ENCODE measurements at places on chromosomes 16 and 17.

- no peak for DNase-seq
These were observed 180.4 kb upstream of the IRX5 start for GRCh38 chr16:54750249-54750648.

- no peak for DNase-seq
These were observed 486 bp upstream of the PLLP start for GRCh38 chr16:57284952-57285363.

- DNase-seq = no peak
These were observed 148.3 kb downstream of the CDH8 start for GRCh38 chr16:61887903-61888302.

- no peak for DNase-seq
These were observed 165.7 kb downstream of the CMIP start for GRCh38 chr16:81610144-81610842.

DNA sequence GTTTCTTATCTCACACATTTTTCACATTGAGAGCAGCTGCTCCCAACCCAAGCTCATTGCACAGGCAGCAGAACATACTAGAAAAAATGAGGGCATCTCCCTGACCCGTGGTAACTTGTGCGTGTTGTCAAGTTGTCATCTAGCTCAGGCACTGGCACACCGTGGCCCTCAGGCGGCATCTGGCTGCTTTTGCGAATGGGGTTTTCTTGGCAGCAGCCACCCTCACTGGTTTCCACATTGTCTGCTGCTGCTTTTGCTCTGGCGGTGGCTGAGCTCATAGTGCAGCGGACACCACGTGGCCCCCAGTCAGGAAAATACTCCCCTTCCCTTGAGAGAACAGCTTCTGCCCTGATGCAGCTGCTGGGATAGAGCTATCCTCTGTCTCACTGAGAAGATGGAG, 9.4 kb upstream of the TEDC2 start:
- no peak for DNase-seq

DNA sequence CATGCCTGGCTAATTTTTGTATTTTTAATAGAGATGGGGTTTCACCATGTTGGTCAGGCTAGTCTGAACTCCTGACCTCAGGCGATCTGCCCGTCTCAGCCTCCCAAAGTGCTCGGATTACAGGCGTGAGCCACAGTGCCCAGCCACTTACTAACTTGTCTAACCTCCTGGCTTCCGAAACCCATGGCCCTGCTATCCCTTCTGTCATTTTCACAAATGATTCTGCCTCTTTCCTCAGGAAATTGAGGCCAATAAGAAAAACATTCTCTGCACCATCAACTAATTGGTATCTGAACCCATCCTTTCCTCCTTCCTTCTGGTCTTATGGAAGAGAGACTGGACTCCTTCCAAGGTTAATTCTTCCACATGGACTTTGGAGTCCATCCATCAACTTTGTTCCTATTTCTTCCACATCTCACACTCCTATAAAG, 27.9 kb upstream of the TNRC6A start:
- no peak for DNase-seq

DNA sequence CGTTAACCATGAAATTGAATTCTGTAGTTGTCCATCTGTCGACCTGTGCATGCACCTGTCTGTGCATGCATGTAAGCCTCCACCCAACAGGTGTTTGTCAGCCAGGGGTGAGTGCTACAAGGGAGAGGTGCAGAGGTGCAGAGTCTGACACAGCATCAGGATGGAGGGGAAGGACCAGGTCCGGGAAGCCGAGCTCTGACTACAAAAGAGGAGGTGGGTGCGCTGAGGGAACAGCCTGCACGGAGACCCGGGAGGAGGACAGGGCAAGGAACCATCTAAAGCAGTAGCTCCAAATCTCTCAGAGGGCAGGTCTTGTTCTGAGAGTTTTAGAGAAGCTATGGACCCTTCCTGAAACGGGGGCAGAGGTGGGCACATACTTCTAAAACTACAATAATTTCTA, 54.1 kb downstream of the B9D1 start:
- no peak for DNase-seq

- DNase-seq = no peak
These were observed 870 bp upstream of the ZC3H7A start for GRCh38 chr16:11797957-11798299.

GRCh38 chr16:82605863-82606620, 20.7 kb upstream of the CDH13 start:
- no peak for DNase-seq

GRCh38 chr16:24943471-24943870, 71.7 kb downstream of the ARHGAP17 start:
- no peak for DNase-seq

DNA sequence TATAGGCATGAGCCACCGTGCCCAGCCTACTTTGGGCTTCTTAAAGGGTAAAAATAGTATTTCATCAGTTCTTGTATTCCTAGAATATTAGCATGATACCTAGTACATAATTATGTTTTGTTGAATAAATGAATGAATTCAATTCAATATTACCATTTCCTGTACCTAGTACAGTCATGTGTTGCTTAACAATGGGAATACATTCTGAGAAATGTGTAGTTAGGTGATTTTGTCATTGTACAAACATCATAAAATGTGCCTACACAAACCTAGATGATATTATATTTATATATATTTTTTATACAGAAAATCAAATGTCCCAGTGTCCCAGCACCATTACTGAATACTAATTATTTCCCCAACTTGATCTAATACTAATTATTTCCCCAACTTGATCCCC, 85.6 kb upstream of the HAS3 start:
- no peak for DNase-seq

DNA sequence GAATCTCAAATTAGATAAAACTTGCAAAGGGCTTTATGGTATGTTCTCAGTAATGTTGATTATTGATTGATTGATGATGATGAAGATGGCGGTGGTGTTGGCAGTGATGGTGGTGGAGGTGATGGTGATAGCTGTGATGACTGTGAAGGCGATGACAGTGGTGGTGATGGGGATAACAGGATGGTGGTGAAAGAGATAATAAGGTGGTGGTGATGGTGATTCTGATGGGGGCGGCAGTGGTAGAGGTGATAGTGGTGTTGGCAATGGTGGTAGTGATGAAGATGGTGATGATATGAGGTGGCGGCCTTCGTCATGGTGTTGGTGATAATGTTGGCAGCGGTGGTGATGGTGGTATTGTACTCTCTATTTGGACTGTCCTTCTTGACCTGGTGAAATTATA, 238.3 kb downstream of the XYLT1 start:
- DNase-seq = no peak

DNA sequence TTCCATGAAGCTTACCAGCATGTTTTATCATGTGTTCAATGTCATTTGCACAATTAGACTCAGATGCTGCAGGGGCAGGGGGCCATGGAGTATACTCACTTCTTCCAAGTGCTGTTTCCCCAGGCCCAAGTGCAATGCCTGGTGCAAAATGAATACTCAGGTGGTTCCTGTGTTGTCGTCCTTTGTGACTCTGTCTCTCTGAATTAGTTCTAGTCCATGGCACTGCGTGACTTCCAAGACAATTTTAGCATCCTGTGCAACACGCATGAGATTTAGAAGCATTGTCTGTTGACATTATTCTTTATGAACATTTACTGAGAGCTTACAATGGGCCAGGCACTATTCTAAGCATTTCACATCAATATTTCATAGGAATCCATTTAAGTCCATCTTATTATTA, 769.7 kb upstream of the RBFOX1 start:
- DNase-seq = no peak

GRCh38 chr17:72822358-72823023, 270.0 kb downstream of the SLC39A11 start:
- DNase-seq = no peak

DNA sequence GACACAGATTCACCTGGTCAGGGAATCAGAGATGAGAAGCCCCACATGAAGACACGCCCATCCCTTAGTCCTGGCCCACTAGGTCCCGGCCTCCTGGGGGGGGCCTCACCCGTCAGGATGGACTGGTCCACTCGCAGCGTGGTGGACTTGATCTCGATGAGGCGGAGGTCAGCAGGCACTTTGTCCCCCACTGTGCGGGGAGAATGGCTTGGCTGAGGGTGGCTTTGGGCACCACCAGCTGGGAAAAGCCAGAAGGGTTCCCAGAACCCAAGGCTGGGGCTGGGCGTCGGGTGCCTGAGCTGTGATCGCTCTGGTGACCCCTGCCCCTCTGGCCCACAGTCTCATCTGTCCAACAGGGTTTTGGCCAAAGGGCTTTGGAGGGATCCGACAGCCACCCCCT, 13.7 kb downstream of the ATP2A3 start:
- DNase-seq = no peak

GRCh38 chr17:76154292-76154691, 13.2 kb upstream of the FOXJ1 start:
- no peak for DNase-seq

GRCh38 chr17:37592291-37592690, 16.9 kb downstream of the SYNRG start:
- no peak for DNase-seq

DNA sequence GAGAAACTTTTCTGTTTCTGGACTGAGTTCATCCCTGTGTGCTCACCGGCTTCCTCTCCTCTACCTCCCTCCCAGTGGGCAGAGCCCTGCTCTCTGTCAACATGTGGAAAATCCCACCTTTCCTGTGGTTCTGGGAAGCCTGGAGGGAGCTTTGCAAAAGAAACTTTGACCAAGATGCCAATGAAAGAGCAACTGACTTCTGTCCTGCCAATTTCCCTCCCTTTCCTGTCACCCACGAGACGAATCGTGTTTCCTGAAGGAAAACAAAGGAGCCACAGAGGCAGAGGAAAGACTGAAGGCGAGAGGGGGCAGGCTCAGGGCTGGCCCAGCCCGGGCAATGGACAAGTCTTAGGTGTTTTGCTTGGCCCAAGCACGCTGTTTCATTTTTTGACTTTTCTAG, 82.8 kb downstream of the PLCG2 start:
- no peak for DNase-seq

DNA sequence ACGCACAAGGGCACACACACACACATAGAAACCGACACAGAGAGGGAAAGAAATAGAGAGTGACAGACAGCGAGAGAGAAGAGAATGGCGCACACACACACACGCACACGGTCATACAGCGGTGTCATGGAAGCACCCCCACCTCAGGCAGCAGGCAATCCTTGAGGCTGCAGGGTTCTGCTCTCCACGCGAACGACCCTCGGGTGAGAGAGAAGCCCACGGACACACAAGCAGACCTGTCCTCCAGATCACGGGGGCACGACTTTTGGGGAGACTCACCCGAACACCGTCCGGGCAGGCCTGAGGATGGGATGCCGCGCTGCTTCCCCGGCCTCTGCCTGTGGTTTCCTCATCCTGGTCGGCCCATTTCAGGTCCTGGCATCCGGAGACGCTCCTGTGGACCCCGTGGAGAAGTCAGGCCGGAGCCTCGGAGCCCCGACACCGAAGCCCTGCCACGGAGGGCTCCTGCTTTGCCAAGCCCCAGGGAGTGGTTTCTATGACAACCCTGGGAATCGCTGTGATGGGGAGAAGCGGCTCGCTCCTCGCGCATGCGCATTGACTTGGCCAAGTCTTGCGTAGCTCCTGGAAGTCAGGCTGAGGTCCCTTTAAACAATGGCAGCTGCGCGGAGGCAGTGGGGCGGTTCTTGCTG, 118.2 kb upstream of the KCNJ18 start:
- peak; percentile 38 for DNase-seq

DNA sequence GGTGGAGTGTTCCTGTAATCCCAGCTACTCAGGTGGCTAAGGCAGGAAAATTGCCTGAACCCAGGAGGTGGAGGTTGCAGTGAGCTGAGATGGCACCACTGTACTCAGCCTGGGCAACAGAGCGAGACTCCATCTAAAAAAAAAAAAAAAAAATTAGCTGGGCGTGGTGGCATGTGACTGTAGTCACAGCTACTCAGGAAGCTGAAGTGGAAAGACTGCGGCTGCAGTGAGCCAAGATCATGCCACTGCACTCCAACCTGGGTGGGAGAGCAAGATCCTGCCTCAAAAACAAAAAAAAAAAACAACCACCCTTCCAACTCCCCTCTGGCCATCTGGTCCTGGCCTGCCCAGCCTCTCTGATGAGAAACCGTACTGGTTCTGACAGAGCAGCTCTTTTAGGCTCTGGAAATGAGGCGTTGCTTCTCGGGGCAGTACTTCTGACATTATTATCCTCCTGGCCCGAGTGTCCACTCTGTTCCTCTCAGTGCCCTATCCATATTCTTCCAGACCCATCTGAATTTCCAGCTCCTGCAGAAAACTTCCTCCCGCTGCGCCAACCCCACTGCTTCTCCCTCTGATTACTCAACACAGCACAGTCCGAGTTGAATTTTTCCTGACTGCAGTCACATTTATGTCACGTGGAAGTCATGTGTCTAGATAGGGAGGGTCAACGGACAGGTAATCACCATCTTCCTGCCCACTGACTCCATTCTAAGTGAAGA, 13.3 kb downstream of the GGA2 start:
- DNase-seq = no peak

GRCh38 chr16:50692999-50693781, at the start of gene NOD2:
NOD2 (plus strand) TSS chr16:50693606; CDS start chr16:50699496, 5,890 bp downstream.
- DNase-seq = no peak

DNA sequence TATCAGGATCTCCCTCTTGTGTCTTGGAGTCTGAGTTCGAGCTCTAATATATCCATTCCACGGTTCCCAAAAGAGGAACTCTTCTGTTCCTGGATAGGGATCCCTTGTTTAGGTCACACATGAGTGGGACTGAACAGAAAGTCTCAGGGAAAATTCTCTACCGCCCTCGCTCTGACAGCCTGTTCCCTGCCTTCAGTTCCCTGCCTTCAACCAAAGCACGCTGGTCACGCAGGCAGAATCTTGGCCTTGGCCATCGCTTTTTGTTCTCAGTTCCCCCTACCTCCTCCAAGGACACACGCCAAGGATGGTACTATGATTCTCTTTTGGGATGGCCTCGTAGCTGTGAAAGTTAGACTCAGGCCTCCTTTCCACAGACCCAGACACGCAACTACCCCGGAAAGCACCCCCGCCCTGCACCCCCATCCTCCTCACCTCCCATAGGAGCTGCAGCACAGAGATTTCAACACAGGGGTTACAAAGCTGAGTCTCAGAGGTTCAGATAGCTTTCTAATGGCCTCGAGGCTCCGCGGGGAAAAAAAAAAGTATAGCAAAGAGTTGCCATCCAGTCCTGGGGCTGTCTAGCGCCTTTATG, 1.5 kb upstream of the SHISA6 start:
- DNase-seq = no peak

- peak; percentile 44 for DNase-seq
These were observed 2.7 kb downstream of the CENPX start for GRCh38 chr17:82019690-82020571.

GRCh38 chr16:13155780-13156179, 254.4 kb downstream of the SHISA9 start:
- DNase-seq = no peak

- DNase-seq = no peak
These were observed 31.1 kb downstream of the RBFOX1 start for GRCh38 chr16:7363422-7364417.

- no peak for DNase-seq
These were observed 129.5 kb downstream of the CDH13 start for GRCh38 chr16:82756283-82756599.
